ENCODE measurements at places on chromosomes 3 and 15.

DNA sequence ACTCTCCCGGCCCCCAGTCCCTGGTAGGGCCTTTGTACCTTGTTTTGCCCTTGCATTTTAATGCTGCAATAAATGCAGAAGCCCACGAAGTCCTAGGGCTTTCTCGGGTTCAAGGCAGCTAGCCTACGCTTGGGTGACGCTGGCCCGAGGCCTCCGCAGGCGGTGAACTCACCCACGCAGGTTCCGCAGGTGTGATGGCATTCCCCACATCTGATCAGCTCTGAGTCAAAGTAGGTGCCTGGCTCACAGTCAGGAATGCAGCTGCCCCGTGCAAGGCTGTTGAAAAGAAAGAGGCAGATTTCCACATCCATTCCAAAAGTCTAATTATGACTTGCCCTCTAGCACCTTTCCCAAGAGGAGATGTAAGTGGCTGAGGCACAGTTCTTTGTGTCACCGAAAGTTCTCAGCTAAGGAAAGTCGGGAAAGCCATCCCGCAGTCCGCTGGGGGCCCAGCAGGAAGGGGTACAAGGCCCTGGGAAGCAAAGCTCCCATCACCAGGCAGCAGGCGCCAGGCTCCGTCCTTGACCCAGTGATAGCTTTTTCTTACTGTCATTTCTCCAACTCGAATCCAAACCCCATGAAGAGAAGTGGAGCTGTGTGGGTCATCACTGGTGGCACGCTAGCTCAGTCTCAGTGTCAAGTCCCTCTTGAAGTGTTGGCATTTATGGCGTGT lies 23.2 kb upstream of the SNRPA1 start:
- no peak for DNase-seq

GRCh38 chr3:3531476-3531875 lies 267.8 kb upstream of the LRRN1 start:
- no peak for DNase-seq

GRCh38 chr3:33665294-33665693 lies 52.8 kb downstream of the CLASP2 start:
- DNase-seq = no peak

GRCh38 chr3:40024526-40024925 lies 215.1 kb downstream of the MYRIP start:
- DNase-seq = no peak

DNA sequence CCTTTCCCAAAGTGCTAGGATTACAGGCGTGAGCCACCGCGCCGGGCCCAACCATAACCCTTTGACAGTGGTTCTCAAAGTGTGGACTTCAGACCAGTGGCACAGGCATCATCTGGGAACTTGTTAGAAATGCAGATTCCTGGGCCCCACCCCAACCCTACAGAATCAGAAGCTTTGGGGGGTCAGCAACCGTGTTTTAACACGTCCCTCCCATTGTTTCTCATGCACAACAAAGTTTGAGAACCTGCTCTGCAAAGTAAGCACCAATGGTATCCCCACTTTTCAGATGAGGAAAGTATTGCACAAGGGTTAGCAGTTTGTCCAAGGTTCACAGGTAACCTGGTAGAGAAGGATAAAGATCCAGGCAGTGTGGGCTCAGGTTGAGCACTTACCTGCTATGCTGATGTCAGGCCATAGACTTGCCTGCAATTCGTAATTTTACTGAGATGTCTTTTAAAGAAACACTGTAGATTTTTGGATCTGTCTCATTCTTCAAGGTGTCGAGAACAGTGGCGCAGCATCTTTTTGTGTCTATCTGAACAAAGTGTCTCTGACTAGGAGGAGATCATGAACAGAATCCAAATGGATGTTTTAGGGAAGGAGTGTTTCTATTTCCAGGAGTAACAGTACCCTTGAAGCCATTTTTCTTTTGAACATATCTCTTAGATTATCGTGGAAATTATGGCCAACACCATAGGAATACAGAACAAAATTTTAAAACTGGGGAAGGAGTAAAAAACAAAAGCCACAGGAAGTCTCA lies 2.5 kb downstream of the GXYLT2 start:
- no peak for DNase-seq

DNA sequence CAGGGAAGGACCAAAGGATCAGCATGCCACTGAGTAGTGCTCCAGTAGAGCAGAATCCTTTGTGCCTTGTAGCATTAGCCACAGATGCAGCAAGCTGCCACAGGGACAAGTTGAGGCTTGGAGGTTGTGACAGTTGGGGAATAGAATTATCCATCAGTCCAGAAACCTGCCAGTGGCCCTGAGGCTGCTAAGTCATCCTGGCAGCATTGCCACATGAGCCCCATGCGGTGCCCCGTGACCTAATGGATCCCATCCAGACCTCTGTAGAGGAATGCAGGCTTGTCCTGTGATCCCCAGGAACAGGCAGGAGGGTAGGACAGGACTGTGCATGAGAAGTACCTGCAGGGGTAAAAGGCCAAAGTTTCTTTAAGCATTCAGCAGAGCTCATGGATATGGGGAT lies 51.7 kb downstream of the BOC start:
- no peak for DNase-seq

DNA sequence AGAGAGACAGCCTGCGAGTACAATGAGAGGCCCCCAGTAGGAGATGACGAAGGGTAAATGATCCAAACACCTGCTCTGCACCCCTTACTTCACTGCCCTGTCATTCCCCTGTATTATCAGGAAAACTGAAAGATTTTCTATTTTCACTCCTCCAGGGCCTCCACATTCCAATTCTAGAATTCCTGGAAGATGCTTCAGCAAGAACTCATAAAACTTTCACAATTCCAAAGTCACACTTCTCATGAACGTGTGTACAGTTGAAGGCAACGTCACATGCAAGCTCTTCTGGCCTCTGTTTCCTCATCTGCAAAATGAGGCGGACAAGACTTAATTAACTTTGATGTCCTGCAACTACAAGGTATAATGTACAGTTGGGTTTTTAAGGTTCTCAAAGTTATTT lies 62.8 kb upstream of the SPATA12 start:
- no peak for DNase-seq

Data from right atrium auricular region (tissue), 2 donors.